ENCODE measurements at places on chromosomes 2 and 18. TPM values are rescaled to one million over a fixed set of nuclear protein-coding genes. Genes with fewer than 3 reads are reported as not detected.

Gene MGAT4A
- total RNA-seq, result 65.4 TPM

Gene AGXT
- total RNA-seq, result not detected

Gene HMSD
- not detected for total RNA-seq

Gene TRIM43
- total RNA-seq, result not detected

Gene PRADC1
- 29.4 TPM for total RNA-seq

Gene NT5C1B
- not detected for total RNA-seq

Gene MITD1
- 26.5 TPM for total RNA-seq

Gene AQP4
- not detected for total RNA-seq

Gene CLEC4F
- total RNA-seq, result not detected

Gene VIL1
- not detected for total RNA-seq

Gene SCN3A
- total RNA-seq, result under 0.01 TPM

Gene LHCGR
- not detected for total RNA-seq

Gene FIGLA
- total RNA-seq, result not detected

Gene DYNAP
- total RNA-seq, result not detected

Gene ANKRD44
- total RNA-seq, result 13.7 TPM

Gene TCF23
- not detected for total RNA-seq

Gene PSTPIP2
- total RNA-seq, result 2.0 TPM

Gene STON1
- total RNA-seq, result 10.5 TPM

Gene C1QL2
- total RNA-seq, result not detected

Gene MALL
- total RNA-seq, result 72.2 TPM

Gene GFPT1
- total RNA-seq, result 36.1 TPM

Gene BOK
- 39.4 TPM for total RNA-seq

Gene B3GNT7
- 0.26 TPM for total RNA-seq

Gene DNAJC5G
- total RNA-seq, result not detected
